ENCODE measurements at places on chromosomes 7 and 10. TPM values are rescaled to one million over a fixed set of nuclear protein-coding genes. Genes with fewer than 3 reads are reported as not detected.

GRCh38 chr10:125711110-125711750 is 8.3 kb upstream of the EDRF1 start:
- no peak for DNase-seq

DNA sequence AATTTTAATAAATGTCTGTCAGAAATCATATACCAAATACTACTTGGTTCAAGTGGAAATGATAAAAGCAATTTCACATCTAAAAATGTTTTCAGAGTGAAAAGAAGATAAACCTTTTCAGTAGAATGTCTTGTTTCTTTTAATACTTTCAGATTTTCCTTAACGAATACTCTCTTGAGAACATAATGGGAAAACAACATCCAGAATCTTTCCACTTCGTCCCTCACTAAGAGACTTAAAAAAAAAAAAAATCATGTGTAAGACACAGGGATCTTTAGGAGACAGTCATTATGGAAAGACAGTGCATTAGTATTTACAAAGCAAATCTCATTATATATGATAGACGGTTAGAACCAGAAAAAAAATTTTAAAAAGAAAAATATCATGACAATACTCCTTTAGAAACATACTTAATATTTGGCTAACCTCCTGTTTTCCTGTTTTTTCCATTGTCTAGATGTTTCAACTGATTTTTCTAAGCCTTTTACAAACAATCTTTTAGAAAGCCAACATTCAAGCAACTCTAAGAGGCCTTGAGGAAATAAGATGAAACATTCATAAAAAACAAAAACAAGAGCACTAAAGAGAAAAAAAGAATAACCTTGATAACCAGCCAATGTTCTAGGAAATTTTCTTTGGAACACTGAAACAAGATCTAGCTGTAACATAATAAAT is 339.9 kb upstream of the LRRN3 start:
- DNase-seq: no peak

DNA sequence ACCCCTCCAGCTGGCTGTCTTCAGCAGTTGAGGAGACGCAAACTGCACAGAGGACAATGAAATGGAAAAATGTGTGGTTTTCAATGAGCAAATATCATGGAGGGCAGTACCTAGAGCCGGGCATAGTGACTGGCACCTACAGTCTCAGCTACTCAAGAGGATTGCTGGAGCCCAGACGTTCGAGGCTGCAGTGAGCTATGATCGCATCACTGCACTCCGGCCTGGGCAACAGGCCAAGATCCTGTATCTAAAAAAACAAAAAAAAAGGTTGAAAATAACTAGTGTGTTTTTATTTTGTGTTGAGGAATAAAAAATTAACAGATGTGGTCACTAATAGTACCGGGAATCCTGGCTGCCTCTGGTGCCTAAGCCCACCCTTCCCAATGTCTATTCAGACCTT is 345.5 kb downstream of the GALNT17 start:
- DNase-seq: peak; percentile 12

GRCh38 chr7:104982308-104983075 is 31.5 kb upstream of the KMT2E start:
- peak; percentile 58 for DNase-seq

GRCh38 chr10:5343561-5343960 is 21.2 kb upstream of the UCN3 start:
- DNase-seq: peak; percentile 9

DNA sequence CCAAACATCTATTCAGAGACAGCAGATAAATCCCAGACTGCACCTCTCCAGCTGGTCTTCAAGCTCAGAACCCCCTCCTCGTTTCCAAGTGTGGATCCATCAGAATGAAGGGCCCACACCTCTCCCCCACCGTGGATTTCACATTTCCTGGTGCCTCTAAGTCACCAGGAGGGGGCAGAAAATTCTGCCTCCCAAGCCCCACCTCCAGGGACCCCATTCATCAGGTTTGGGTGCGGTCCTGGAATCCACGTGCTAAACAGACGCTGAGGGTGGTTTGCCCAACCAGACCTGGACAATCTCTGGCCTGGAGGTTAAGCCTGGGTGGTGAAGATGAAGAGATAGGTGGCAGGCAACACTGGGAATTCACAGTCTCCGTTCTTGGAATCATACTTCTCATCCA is 92.4 kb downstream of the WDR11 start:
- DNase-seq: no peak

The WNT8B gene
- not detected for total RNA-seq

The ANKRD61 gene
- not detected for total RNA-seq

Data from GM23248 (cell line).